HCT116 (cell line): ENCODE measurements at places on chromosomes 5 and 9. TPM values are rescaled to one million over a fixed set of nuclear protein-coding genes. Genes with fewer than 3 reads are reported as not detected.

DNA sequence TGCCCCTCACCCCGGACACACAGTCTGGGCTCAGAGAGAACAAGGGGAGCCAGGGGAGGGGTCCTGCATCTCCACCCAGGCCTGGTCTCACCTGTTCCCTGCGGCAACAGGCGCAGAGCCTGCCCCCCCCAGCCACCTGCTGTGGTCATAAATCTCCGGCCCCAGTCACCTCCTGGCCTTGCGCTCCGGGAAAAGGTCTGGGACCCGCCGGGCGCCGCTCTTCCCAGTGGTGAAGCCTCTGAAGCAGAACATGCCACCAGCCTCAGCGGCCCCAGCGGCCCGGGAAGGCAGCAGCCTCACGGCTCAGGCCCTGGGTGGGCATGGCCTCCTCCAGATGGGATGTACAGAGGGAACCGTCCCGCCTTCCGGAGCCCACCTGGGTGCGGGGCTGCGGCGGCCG lies 20.6 kb downstream of the NOTCH1 start:
- no peak for DNase-seq

- no peak for DNase-seq
Observed at GRCh38 chr9:132108728-132109127, 29.1 kb upstream of the MED27 start.

DNA sequence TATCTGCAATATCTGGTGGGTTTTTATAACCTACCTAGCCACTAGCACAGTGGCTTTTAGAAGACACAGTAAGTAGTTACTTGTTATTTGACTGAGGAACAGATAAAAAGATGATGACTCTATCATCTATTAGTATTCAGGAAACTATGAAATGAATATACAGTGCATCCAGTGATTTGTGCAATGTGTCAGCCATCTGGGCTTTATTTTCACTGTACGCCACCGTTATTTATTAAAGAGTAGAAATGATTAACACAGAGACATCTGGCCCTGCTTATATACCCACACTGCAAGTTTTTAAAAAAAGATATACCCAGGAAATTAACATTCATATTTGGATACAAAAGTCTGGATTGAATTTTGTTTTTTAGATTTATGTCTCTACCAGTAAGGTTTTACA lies 408.4 kb downstream of the PDE4D start:
- no peak for DNase-seq

DNA sequence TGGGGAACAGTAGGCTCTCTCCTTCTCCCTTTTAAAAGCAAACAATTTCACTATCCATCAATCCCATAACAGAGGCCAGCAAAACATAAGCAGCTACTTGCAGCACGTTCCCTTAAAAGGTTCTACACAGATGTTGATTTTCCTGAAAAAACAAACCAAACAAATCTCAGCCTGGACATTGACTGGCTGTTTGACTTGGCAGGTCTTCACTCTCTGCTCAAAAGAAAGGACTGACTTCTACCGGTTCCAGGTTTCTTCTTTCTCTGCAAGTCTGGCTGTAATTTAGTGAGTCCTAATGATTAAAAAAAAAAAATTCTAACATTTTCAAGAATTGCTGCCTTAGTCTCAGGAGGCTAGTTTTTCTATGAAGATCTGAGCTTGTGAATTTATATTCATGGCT lies 203.1 kb upstream of the EFNA5 start:
- no peak for DNase-seq

DNA sequence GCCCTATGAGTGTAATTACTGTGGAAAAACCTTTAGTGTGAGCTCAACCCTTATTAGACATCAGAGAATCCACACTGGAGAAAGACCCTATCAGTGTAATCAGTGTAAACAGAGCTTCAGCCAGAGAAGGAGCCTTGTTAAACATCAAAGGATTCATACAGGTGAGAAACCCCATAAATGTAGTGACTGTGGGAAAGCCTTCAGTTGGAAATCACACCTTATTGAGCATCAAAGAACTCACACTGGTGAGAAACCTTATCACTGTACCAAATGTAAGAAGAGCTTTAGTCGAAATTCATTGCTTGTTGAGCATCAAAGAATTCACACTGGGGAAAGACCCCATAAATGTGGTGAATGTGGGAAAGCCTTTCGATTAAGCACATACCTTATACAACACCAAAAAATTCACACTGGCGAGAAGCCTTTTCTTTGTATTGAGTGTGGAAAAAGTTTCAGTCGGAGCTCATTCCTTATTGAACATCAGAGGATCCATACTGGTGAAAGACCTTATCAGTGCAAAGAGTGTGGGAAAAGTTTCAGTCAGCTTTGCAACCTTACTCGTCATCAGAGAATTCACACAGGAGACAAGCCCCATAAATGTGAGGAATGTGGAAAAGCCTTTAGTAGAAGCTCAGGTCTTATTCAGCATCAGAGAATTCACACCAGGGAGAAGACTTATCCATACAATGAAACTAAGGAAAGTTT lies 9.9 kb downstream of the ZNF189 start:
- no peak for DNase-seq

DNA sequence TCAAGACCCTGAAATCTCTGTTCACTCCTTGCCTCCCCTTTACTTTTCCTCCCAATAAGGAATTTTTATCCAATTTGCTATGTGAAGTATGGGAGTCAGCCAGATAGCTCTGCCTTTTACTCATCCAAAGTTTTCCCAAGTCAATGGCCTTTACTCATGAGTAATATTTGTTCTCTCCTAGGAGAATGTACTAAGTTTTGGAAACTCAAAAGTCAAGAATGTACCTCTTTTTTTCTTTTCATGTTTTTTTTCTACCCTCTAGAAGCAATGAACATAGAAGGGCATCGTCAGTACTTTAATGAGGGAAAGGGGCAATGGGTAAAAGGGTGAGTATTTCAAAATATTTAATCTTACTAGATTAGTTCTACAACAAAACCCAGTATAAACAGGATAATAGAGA lies 140.2 kb upstream of the SGCD start:
- DNase-seq = no peak

SPATA31E1 gene
- not detected for total RNA-seq

DNA sequence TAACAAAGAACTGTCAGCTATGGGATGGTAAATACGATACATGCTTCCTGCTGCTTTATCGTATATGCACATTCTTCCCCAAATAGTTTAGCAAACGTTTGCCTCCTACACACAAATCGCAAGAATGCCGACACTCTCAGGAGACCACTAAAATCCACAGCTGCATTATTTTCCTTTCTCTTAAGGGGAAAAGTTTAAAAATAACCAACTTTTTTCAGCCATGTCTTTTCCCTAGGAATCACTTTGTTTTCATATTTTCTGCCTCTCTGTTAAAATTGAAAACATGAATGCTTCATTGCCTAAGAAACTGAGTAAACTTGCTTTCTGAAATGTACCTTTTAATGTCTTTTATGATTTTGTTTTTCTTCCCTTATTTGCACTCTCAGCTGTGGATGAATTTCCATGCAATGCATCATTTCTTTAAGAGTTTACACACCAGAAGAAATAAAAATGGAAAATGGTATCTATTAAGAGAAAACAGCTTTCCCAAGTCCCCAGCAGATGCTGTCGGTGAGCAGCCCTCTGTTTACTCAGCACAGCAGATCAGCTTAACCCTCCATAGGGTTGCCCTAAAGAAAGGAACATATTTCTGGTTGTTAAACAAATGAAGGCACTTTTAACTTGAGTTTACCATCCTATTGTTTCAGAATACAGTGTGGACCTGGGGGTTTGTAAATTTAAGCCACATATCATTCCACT lies 66.2 kb downstream of the IZUMO3 start:
- DNase-seq = no peak

ODF2 gene
- total RNA-seq = 46.8 TPM

DNA sequence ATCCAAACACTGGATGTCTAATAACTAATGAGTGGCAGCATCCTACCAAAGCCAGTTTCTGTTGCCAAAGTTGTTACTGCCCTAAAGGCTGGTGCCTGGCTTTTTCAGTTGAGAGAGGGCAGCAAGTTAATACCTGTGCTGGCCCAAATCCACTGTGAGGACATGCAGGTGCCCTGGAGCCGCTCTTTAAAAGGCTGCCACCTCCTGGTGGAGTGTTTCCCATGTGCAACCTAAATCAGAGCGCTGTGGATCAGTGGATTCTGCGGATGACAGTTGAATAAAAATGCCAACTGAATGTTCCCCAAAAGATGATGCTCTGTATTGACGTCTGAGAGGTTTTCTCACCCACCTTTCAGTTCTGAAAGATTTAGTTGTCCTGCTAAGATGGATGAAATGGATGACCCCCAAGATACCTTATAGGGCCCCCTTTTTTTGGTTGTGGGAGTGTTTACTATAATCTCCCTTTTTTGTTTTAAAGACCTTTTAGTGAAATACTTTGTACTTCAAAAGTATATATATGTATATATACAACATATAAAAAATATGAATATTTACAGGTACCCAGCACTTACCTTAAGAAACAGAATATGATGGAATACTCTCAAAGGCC lies 146.4 kb downstream of the EGFLAM start:
- peak; percentile 37 for DNase-seq

DNA sequence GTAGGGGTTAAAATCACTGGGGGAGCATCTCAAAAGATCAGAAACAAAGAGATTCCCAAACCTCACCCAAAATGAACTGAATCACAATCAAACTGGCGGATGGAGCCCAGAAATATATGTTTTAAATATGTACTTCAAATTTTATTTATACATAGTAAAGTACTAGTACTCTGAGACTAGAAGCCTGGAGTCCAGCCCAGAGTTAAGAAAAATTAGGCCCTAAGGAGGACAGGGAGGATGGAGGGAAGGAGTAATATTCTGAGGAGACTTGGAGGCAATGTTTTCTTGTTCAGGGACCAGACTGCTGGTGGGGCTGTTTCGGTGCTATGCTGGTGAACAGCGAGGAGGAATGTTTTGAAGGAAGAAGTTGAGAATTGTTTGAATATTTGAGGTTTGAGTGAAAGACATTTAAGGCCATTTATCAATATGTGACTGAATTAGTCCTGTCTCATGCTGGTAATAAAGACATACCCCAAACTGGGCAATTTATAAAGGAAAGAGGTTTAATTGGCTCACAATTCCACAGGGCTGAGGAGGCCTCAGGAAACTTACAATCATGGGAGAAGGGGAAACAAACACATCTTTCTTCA lies 552.4 kb upstream of the DAB2 start:
- DNase-seq = no peak
